ENCODE measurements at places on chromosomes 1 and 21.

DNA sequence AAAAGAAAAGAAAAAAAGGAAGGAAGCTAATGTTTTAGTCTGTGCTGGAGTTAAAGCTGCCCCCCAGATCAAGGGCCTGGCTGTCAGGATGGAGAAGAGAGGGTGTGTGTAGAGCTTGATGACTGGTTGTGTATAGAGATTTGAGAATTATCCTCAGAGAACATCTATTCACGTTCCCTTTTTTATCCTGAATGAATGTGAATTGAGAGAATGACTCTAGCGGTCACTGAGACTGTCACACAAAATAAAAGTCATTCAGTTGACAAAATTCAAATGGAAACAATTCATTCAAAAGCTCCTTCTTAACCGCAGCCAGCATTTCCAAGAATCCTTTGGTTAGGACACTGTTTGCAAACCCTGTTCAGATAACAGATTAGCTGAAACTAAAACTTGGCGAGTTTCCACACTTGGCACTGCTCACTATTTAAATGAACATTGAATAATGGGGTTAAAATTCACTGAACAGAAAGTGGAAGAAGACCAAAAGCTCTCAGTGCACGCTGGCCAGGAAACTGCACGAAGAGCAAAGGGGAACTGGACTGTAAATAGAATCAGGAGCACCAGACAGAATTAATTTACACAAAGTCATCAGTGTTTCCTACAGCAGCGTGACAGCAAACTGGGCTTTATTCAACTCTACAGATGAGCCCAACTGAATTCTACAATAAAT is 13.6 kb upstream of the FAM89A start:
- no peak for DNase-seq

GRCh38 chr1:41855713-41856112 is 63.0 kb downstream of the HIVEP3 start:
- no peak for DNase-seq

GRCh38 chr1:54701996-54702395 is 13.7 kb upstream of the TTC4 start:
- DNase-seq: no peak

DNA sequence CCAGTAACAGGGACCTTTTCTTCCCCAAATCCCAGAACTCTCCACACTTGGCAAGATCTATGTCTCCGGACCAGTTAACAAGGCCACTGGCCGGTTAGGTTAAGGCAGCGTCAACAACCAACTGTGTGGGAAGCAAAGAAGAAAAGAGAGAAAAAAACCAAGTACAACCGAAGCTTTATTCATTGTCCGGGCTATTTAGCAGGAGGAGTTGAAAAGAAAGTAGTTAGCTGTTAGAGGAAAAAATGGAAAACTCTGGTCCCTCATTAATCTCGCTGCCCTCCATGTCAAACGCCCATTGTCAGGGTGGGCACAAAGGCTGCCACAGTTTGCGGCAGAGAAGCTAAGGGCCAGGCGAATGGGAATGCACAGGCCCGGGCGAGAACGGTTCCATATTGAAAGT is 49.3 kb upstream of the GRIK3 start:
- no peak for DNase-seq

DNA sequence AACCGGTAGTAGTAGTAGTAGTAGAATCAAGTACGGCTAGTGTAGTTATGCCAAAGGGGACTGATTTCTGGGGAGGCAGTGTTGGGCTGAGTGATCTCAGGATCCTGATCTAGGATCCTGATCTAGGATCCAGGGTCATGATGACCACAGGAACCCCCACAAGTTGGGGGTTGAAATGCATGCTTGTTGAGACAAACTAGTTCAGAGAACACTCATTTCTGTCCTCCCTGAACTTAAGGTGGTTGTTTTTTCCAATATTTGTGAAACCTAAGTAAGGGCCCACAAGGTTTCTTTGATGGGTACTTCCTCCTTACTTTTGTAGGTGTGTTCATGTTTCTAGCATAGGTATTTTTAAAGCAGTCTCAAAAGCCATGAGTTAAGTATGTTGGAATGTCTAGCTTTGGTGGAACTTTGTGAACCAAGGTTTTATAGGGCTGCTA is 33.9 kb upstream of the PDC start:
- DNase-seq: no peak

DNA sequence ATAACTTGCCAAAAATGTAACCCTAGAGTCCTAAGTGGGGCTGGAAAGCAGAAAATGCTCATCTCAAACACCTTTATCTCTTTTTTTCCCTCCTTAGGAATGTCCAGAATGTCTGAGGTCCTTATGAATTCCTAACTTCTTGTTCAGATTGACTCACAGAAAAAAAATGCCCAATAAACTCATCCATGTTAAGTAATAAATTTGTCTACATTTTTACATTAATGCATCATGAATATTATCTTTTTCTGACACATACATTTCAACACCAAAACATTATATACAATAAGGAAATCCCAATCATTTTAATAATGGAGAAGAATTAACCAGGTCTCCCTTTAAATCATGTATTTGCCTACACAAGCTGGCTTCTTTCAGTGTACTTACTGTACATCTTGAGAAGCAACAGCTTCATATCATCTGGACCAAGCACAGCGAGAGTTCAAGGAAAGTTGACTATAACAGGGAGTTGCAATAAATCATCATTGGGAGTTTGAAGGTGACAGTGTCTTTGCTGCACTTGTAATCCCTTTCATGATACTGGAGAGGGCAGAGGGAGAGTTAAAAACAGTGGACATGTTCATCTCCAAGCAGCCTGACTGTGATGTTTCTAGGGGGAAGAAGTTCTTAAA is 565.2 kb downstream of the LTN1 start:
- DNase-seq: no peak

DNA sequence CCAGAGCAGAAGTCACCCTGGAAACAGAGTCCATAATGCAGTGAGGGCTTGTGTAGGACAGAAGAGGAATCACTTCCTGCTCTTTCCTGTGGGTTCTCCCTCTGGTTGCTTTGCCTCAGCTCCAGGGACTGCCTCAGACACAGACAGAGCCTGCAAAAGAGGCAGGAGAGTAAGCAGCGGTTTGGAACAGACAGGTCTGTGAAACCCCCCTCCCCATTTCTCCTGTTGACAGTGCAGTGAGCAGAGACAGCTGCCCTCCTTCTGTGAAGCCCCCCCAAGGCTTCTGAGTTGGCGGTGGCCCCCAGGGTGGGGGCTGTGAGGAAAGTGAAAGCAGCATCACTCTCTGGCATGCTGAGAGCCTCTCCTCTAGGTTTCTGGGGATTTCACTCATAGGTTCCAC is 53.0 kb downstream of the MAB21L3 start:
- no peak for DNase-seq

DNA sequence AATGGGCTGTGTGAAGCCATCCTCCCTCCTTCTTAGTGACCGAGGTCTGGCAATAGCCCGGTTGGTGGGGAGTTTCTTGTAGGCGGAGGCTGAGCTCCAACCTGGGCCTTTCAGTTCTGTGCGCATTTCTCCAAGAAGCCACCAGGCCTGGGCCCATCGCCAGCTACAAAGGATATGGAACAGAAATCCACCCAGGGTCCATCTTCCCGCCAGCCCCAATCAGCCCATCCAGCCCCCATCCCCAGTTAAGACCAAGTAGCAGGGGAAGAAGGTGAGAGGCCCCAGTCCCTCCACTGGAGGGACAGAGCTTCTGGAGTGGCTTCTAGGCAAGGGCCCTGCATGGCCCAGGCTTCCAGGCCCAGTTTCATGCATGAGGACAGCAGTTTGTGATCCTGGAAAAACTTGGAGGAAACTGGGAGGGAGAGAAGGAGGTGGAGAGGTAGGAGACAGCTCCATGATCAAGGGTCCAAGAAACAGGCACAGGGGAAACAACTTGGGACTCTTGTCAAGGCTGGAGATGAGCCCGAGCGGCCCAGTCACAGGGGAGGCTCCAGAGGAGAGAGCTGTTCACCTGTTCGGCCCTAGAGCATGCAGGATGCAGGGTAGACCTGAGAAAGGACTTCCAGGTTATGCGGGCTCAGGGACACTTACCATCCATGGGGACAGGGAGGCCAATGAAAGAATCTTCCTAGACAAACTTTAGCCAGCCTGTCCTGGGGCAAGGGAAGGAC is 261.2 kb downstream of the PTPRU start:
- DNase-seq: no peak

GRCh38 chr1:154349121-154349520 is 23.8 kb downstream of the ATP8B2 start:
- no peak for DNase-seq

GRCh38 chr1:111604931-111605330 is 14.7 kb upstream of the RAP1A start:
- no peak for DNase-seq

- no peak for DNase-seq
These were observed 57.9 kb upstream of the ENAH start for GRCh38 chr1:225710804-225711203.

DNA sequence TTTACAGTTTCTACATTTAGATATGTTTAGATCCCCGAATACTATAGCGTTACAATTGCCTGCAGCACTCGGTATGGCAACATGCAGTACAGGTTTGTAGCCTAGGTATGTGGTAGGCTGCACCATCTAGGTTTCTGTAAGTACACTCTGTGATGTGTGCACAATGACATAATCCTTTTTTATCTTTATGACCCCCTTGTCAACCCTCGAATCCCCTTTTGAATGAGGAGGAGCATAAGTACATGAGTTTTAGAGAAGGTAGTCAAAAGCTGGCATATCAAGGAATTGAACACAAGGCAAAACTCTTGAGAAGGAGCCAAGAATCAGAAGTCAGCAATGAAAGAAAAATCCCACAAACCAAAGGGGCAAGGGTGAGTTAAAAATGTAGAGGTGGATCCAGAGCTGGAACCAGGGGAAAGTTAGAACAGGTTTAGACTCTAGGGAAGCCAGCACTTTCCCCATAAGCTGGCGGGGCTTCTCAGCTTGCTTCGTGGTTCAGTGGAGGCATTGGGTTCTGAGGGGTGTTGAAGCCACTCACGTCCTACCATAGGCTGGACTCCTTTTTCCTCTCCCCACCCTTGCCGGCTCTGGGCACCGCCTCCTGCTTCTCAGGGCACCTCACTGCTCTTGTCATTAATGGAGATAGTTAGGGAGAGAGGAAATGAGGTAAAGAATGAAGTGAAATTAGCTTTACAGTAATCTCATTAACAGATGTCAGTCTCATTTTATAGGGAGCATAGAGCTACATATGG is 31.3 kb downstream of the OLFML3 start:
- DNase-seq: no peak

DNA sequence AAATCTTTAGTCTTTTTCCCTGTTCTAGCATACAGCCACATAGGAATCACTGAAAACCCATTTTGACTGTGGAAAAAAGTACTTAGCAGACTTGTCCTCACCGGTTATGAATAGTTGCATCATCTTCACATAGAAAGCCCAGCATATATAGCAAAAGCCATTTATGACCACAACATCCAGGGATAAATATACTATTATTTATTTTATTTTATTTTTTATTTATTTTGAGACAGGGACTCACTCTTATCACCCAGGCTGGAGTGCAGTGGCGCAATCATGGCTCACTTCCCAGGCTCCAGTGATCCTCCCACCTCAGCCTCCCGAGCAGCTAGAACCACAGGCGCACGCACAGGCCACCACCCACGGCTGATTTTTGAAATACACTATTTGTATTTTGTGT is 175.3 kb downstream of the GALNT2 start:
- DNase-seq: no peak

DNA sequence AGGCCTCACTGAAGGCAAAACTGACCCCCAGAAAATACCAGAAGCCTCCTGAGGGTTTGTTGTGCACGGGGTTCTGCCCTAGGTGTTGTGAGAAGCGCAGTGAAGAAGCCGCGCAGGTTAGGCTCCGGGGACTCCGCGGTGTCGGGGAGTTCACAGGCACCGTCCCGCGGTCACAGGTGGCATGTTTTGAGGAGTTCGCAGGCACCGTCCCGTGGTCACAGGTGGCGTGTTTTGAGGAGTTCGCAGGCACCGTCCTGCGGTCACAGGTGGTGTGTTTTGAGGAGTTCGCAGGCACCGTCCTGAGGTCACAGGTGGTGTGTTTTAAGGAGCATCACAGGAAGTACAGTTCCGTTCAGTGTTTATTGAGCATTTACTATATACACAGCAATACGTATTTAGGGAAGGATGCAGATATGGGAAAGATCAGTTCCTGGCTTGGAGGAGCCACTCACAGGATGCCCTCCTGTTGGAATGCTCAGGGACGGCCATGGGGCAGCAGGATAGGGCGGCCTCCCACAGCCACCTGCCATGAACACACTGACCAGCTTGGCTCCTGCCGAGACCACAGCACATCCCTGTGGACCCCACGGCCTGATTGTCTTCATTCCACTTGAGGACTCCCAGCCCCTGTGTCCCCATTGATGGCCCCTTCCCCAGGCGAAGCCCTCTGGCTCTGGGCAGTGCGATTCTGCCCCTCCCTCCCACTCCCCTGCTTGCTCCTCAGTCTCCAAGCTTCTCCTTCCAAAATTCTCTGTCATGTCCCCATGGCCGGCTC is 86.0 kb upstream of the VAMP3 start:
- no peak for DNase-seq

DNA sequence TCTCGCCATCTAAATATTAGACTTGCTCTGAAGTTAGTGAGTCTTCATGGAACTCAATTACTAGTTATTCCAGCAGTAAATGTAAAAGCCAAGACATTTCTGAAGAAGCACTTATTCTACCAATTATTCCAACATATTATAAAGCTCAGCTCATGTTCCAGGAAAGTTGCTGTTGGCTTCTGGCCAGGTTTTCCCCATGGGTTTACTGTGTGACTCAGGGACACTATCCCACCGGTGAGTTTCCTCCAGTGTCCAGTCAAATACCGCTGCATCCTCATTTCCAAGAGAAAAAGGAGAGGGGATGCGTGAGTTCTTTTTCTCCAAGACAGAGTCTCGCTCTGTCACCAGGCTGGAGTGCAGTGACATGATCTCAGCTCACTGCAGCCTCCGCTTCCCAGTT is 9.2 kb upstream of the HHIPL2 start:
- no peak for DNase-seq
